Activated CD4-positive, alpha-beta T cell treated with anti-CD3 and anti-CD28 coated beads, Interleukin-2, amount 50 U/mL, for 1 hour (primary cell): ENCODE measurements at places on chromosomes 13 and 19.

GRCh38 chr13:44148159-44148914, 225.3 kb upstream of the SERP2 start:
- no peak for DNase-seq

DNA sequence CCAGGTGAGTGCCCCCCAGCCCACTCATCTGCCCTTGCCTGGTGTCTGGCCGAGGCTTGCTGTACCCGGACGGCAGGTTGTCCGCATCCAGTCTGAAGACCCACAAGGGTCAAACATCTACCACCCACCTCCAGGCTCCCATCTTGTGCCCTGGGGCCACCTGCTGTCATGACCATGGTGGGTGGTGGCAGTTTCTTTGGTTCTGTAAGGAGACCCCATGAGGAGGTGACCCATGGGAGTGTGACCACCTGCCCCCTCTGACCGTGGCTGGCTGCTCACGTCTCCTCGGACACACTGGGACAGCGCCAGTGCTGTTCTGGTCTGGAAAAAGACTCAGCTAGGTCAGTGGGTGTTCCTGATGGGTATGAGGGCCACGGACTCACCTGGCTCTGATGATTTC, 93.9 kb downstream of the TEX29 start:
- no peak for DNase-seq

GRCh38 chr13:23469951-23470421, 36.5 kb upstream of the SACS start:
- no peak for DNase-seq

- no peak for DNase-seq
These were observed 30.6 kb upstream of the SLC7A10 start for GRCh38 chr19:33256261-33256660.

GRCh38 chr19:22901431-22902130, 69.5 kb downstream of the ZNF723 start:
- no peak for DNase-seq

- no peak for DNase-seq
These were observed 346.4 kb downstream of the FGF9 start for GRCh38 chr13:22017226-22017625.

GRCh38 chr13:32988608-32989289, 27.5 kb upstream of the KL start:
- DNase-seq = no peak

GRCh38 chr13:103031332-103031873, 34.8 kb downstream of the SLC10A2 start:
- no peak for DNase-seq

DNA sequence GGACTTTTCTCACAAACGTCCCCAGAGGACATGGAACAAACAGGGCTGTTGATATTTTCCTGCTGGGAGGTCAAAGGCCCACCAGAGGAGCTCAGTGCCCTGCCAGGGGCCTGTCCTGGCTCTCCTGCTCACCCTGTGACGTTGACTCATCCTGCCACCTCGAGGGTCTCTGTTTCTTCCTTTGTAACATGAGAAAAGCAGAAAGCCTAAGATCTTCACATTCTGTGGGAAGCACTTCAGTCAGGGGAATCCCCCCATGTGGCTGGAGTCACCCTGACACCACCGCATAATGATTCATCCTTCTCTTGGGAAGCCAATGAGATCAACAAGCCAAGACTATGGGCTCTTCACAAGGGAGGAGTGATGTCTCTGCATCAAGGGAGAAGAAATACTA, 147.9 kb downstream of the KATNAL1 start:
- no peak for DNase-seq

DNA sequence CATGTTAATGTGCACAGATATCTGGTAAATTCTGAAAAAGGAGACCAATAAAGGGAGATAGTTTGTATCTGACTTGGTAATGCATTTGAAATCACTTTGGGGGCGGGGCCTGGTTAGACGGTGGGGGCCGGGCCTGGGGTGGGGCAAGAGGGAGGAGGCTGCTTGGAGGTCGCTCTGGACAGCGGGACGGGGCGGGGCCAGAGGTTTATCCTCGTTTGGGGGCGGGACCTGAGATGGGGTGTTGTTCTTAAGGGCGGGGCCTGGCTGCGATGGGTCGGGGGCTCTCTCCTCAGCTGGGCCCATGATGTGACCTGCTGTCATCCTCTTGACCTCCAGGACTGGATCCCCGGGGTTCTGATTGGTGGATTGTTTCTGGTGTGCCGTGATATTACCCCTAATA, 4.9 kb upstream of the ZNF808 start:
- DNase-seq = no peak

- peak; percentile 34 for DNase-seq
These were observed 512 bp downstream of the CC2D1A start for GRCh38 chr19:13906521-13906904.

DNA sequence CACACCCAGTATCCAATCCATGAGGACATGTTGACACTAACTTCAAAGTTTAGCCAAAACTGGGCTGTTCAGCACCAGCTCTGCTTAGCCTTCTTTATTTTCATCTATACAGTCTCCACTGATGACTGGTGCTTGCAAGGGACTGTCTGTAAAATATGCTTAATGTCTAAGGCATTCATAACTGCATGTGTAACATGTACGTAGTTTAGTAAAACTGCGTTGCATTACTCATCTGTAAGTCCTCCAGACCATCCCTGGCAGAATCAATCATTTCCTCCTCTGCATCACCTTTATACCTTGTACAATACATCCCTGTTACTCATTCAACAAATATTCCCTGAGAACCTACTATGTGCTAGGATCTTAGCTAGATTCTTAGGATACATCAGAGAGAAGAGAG, 362.1 kb downstream of the MTUS2 start:
- no peak for DNase-seq

DNA sequence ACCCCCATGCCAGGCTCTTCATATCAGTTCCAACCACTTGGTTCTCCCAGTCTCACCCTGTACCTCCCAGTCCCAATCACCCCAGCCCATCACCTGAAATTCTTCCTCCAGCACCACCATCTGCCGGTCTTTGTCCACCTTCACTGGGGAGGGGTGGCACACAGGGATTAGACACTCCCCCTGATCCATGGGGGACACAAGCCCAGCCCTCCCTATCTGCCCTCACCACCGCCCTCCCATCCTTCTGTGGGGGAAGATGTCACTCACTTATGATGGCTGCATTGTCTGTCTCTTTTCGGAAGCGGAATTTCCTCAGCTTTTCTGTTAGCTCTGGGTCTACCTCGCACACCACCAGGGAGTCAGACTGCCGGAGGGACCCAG, 685 bp downstream of the GMFG start:
- no peak for DNase-seq

GRCh38 chr19:45391871-45392665, 12.8 kb downstream of the PPP1R13L start:
- DNase-seq = no peak

- peak; percentile 40 for DNase-seq
These were observed 1.7 kb upstream of the PTGER1 start for GRCh38 chr19:14476673-14477401.

- DNase-seq = no peak
These were observed 49.0 kb upstream of the ZNF780A start for GRCh38 chr19:40139533-40140287.

- DNase-seq = no peak
These were observed 187.2 kb upstream of the SOX1 start for GRCh38 chr13:111879719-111880118.

DNA sequence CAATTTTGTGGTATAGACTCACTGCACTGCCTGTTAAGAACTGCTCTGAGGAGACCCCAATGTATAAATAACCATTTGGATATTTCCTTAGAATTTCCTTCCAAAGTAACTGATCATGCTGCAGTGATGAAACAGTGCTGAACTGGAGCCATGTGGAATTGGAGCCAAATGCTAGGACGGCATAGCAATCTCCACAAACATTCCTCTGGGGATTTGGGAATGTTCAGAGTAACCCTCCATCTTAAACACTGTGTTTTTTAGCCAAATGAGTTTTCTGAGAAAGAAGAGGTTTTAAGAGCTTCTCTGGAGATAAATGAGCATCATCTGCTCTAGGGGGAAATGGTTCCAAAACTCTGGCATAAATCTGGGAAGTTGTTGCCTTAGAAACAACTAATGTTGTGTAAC, 98.2 kb downstream of the OLFM4 start:
- no peak for DNase-seq

DNA sequence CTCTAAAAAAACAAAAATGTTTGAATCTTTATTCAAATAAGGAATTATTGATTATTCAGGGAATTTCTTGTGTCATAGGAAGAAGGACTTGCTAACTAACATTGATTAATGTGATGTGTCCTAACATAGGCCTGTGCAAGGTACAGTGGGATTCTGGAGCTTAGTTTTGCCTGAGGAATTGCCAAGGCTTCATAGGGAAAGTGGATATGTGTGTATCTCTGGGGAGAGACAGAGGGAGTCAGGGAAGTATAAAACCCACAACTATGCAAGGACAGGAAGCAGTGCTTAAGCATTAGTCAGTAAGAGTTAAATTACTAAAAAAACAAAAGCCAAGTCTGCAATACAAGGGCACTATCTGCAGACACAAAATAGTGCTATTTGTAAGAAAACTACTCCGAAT, 59.6 kb downstream of the WDFY2 start:
- no peak for DNase-seq

GRCh38 chr13:102873653-102874052, 27.8 kb downstream of the ERCC5 start:
- no peak for DNase-seq

DNA sequence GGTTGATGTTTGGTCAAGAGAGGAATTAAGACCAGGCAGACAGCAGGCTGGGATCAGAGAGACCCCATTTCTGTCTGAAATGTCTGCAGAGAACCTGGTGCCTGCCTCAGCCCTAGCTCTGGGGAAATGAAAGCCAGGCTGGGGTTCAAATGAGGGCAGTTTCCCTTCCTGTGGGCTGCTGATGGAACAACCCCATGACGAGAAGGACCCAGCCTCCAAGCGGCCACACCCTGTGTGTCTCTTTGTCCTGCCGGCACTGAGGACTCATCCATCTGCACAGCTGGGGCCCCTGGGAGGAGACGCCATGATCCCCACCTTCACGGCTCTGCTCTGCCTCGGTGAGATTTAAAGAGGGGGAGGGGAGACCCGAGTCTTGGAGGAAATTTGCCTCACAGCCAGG, at the start of gene LILRB4:
Gene LILRB4, plus strand, starts transcription at position 256 of the 400 bp plus-strand sequence. Its CDS starts 49 bp downstream, at position 305.
- no peak for DNase-seq

GRCh38 chr13:107612376-107612775, 603.0 kb downstream of the LIG4 start:
- no peak for DNase-seq

DNA sequence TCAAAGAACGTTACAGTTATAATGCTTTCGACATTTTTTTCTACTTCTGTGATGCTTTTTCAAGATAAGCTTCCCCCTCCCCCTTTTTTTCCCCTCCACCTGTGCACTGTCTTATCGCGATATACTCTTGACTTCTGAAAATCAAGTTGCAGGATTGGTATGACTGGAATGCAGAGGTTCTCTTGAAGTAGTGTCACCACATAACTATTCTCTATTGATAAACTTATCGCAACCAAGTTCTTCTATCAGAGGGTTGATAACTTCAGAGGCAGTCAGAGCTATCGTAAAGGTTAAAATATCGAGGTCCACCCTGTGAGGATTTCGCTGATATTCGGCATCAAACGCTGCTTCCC, 820 bp downstream of the EID2 start:
- DNase-seq = no peak

DNA sequence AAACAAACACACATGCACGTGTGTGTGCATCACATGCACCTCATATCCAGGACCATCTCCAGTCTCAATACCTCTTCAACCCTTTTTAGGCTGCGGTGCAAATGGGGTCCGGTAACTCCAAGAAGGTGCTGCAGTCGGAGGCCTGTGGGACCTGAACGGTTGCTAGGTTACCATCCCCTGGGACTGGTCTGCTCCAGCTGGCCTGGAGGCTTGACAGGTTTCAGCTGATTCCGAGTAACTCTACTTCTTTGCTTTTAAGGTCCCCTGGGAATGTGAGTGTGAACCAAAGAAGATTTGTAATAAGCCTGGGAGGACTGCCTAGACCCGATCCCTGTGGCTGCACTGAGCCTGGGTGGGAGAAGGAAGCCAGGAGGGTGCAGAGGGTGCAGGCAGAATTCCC, 117.5 kb downstream of the CCNA1 start:
- DNase-seq = no peak

DNA sequence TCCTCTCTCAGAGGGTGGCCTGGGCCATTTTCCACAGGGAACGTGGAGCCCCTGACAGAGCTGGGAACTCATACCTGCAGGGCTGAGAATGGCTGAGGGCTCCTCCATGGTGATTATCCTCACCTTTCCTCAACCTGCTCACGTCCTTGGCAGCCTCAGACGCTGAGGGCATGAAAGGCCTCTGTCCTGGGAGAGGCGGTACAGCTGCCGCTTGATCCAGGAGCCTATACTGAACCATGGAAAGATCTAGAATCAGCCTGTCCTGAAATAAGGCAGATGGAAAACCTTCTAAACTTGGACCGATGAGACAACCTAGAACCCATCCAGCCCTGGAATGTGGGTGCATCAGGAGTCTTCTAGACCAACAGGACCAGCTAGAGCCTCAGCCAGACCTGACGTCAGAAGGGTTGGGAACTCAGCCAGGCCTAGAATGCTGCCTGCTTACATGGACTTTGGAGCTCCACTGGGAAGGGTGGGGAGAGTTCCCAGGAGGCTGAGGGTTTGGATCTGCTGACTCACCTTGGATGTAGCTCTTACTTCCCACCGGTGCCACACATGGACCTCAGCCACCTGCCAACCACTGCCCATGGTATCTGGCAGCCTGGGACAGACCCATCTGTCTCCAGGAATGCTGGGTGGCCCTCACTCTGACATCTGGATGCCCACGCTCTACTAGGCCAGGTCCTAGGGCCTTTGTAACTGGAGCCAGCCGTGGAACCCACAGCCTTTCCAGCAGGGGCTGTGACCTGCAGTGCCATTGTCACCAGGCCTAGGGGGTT, 7.5 kb downstream of the KCTD15 start:
- DNase-seq = no peak

GRCh38 chr13:20435616-20436368, 89.9 kb downstream of the CRYL1 start:
- DNase-seq = no peak

DNA sequence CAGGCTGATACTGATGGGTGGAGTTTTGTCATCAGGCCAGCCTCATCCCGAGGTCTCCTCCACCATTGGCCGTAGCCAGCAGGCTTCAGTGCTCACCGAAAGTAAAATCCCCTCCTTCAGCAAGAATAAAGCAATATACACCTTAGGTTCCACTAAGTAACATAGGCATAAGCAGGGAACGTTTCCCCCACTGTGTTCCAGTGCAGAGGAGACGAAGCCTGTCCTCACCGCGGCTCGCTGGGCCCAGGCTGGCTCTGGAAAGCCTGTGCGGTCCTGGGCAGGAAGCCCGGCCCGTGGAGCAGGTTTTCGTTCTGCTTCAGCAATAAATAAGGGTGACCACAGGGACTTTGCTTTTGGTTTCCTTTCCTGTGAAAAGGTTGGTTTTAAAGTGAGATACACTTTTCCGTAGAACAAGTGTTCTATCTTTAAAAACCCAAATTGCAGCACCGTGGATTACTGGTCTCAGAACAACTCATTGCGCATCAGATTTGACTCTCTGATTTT, 16.3 kb upstream of the TEX29 start:
- DNase-seq = no peak
